ENCODE measurements at places on chromosomes 13 and 19.
A peak's percentile ranks its signal among the peaks of the same experiment; 100 is the strongest.

DNA sequence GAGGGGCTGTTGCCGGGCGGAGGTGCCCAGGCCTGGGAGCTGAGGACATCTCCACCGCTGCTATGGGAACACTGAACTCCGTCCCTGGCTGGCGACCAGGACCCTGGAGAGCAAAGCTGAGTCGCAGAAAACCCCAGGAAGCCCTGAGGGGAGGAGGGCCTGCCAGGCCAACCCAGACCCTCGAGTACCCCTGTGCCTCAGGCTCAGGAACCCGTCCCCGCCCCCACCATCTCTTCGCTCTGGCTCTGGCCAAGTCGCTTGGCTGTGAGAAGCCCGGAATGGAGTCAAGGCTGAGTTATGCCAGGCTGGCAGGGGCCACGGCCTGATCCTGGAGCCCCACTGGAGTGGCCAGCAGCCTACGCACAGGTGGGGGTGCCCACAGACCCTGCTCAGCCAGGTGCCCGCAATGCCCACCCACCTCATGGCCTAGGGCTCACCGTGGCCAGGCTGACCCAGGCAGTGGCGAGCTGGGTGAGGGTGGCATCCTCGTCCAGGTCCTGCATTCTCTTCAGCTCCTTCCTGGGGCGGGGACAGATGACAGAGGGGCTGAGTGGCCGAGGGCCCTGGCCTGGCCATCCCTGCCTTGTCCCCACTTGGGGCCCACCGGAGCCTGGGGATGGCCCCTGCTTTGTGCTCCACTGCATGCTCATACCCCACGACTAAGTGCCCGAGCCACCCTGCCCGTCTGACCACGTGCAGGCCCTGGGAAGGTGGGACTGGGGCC lies 8.5 kb upstream of the CERS1 start:
- DNase-seq, result no peak

DNA sequence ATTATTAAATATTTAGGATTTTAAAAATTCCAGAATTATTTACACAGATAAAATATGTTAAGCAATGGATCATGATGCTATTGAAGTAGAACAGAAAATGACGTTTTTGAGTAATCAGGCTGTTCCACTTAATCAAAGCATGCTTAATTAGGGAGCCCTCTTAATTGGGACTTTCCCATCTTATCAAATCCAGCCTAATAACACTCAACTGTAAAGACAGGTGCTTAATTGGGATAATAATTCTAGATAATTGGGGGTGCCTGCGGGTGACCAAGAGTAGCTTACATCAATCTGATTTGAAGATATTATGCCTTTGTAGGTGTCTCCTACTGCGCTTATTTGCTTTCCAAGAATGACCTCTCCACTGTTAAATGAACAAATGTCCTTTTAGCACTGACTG lies 742.2 kb upstream of the SLITRK6 start:
- DNase-seq, result no peak

DNA sequence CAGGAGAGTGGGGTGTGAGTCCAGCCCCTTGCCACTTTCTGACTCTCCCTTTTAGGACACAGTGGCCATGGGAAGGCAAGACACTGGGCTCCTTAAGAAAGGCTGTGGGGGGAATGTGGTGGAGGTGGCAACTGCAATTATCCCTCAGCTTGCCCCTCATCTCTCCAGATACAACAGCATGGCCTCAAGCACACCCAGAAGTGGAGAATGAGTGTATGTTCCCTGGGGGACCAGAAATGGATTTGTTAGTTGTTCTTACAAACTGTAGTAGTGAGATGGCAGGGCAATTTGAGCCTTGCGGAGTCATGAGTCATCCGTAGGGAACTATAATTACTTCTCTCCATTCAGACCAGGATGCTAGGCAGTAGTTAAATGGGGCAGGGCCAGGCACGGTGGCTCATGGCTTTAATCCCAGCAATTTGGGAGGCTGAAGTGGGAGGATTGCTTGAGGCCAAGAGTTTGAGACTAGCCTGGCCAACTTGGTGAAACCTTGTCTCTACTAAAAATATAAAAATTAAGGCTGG lies 25.6 kb upstream of the CXCL17 start:
- no peak for DNase-seq

DNA sequence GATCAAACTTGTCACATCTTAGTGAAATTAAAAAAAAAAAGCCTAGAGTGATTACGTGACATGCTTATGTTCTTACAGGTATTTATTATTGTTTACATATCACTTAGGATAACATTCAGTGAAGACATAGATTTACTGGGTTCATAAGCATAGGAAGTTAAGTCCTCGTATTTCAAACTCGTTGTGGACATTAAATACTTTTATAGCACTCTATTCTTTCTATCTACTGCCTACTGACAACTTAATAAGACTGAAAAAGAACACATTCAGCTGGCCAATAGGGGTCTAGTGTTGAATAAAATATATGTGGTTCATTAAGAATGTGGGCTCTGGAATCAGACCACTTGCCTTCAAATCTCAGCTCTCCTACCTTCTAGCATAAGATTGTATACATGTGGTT lies 1927.4 kb downstream of the PCDH9 start:
- DNase-seq, result no peak

- peak; percentile 70 for DNase-seq
These were observed 4.3 kb downstream of the FAAP24 start for GRCh38 chr19:32976223-32976805.

DNA sequence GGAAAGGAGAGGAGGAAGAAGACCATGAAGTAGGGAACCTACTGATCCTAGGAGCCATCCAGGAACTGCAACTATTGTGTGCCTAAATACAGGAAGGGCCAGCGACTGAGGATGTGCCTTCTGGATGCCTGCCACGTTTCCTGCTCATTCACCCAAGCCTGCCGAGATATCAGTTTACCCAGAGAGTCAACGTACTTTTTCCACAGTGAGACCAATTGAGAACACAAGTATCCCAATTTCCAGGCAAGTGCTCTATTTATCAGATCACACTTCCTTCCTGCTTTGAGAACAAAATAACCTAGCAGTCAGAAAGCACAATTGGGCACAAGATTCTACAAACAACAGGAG lies 122.4 kb downstream of the AKAP11 start:
- DNase-seq, result no peak

- no peak for DNase-seq
These were observed 157.6 kb downstream of the FOXO1 start for GRCh38 chr13:40508767-40509342.

DNA sequence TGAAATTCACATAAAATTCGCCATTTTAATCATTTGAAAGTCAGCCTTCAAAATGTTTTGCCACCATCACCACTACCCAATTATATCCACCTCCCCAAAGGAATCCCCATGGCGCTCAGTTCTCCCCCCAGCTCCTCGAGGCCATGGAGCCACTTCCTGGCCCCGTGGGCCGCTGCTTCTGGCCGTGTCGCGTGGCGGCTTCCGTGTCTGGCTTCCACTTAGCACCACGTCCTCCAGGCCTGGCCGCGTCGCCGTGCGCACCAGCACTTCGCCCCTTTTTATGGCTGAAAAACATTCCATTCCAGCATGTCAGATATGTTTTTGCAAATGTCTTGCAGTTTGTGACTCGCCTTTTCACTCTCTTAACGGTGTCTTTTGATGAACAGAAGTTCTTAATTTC lies 46.7 kb upstream of the DCUN1D2 start:
- DNase-seq, result peak; percentile 9

GRCh38 chr13:110617321-110618072 lies 2.2 kb downstream of the NAXD start:
- DNase-seq, result peak; percentile 80

DNA sequence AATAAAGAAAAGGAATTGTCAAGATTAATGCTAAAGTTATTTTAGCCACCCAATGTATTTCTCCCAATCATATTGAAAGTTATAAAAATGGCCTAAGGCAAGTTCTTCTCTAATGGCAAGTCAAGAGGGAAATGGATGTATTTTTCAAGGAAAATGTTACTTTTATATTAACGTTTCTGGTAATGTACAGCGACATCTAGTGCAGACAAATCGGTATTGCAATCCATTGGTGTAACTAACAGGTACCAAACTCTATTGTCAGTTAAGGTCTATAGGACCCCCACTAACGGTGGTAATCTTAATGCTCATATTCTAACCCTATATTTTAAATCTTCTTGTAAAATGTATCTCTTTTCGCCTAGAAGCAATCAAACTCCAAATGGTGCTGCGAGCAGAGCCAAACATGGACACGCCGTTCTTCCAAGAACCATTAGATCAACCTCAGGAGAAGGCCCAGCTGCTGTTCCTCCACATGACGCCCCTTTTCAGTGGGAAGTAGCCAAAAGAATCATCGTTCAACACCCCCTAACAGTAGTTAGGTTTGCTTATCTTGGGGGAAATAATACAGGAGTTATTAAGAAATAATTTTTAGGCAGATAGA lies 98.5 kb upstream of the PABPC3 start:
- DNase-seq, result no peak

- no peak for DNase-seq
These were observed 105.5 kb downstream of the KDM4B start for GRCh38 chr19:5074407-5074806.

DNA sequence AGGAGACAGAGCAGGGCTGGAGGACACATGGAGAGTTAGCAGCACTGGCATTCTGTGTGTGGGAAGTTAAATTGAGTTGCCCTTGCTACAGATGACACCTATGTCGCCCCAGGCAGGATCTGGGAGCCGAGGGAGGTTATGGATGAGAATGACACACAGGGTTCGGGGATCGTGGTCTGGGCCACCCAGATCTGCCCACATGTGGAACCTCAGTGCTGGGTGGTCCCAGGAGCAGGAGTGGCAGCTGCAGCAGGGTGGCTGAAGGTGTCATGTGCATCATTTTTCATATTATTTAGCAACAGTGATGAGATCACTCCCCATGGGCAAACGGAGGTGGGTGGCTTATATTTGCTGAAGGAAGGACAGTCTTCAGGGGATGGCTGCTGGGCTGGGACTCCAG lies 3.2 kb downstream of the IL17D start:
- no peak for DNase-seq

- no peak for DNase-seq
These were observed at the start of gene DPF1 for GRCh38 chr19:38224014-38224862. Gene DPF1 (minus strand): TSS chr19:38224222. CDS start chr19:38224142, 80 bp downstream.

DNA sequence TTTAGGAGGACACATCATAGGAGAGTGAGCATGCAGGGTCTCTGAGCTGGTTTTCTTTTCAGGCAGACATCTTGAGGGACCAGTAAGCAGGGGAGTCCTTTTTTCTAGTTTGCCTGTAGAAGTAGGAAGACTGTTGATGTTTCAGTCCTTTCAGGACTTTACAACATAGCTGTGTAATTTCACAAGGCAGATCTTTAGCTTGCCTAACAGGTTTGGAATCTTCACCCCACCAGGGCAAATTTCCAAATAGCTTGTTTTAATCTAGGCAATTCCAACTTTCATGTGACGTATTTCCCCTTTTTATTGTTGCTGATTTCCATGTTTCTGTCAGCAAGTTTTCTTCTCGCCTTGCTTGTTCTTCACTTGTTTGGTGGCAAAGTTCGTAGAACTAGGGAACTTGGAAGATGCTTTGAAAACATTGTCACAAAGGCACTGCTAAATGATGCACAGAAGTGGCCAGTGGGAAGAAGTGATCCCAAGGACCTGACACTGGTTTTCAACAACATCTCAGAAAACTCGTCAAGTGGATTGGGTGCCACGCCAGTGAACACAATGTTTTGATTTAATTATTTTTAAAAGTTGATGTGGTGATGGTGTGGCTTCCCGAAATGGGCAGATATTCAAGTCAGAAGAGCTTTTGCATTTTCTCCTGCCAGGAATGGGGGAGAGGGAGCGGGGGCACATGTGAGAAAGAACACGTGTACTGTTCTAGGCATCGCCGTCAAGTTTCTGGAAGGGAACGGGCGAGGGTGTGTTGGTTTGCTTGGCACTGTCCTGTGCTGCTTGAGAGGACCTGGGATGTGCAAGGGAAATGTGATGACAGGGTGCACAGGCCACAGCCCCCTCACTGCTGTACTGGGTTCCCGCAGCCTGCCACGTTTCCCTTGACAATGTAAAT lies 418.6 kb downstream of the OXGR1 start:
- no peak for DNase-seq

DNA sequence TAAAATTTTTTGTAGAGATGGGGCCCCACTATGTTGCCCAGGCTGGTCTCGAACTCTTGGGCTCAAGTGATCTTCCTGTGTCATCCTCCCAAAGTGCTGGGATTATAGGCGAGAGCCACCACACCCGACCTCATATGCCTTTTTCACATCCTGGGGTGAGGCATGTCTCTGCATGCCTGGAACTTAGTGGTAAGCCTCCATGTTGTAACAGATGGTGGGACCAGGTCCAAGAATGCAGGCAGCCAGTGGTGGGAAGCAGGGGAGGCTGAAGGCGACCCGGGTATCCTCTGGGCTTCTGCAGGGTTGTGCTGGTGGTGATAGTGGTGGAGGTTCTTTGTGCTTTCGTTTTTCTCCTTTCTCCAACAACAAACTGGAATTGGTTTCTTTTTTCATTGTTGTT lies 30.1 kb upstream of the CCDC124 start:
- DNase-seq, result no peak

- no peak for DNase-seq
These were observed 1364.0 kb downstream of the PCDH9 start for GRCh38 chr13:65866138-65866537.

- no peak for DNase-seq
These were observed 31.0 kb downstream of the CRYL1 start for GRCh38 chr13:20494656-20495055.

DNA sequence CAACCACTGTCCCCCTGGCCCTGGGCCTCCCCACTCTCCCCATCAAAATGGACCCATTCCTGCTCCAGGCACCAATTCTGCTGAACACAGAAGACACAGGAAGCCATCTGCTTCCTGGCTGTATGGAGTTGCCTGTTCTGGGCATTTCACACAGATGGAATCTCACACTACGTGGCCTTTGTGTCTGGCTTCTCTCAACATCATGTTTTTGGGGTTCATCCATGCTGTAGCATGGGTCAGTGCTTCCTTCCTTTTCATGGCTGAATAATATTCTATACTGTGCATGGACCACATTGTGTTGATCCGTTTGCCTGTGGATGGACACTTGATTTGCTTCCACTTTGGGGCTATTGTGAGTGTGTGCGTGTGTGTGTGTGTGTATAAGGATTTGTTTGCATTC lies 15.0 kb upstream of the KLF2 start:
- no peak for DNase-seq

DNA sequence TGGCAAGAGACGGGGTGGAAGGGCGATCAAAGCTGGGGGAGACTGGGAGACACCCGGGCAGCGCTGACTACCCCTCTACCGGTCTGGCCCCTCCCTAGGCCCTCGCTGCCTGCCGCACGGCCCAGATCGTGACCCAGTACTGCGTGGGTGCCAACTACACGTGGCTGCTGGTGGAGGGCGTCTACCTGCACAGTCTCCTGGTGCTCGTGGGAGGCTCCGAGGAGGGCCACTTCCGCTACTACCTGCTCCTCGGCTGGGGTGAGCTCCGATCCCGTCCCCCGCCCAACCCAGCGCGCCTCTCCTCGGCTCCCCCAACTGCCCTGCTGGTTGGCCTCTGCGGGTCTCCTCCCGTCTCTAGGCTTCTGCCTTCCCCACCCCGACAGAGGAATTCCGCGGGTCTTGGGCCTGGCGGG lies 8.8 kb downstream of the GIPR start:
- DNase-seq, result peak; percentile 61

DNA sequence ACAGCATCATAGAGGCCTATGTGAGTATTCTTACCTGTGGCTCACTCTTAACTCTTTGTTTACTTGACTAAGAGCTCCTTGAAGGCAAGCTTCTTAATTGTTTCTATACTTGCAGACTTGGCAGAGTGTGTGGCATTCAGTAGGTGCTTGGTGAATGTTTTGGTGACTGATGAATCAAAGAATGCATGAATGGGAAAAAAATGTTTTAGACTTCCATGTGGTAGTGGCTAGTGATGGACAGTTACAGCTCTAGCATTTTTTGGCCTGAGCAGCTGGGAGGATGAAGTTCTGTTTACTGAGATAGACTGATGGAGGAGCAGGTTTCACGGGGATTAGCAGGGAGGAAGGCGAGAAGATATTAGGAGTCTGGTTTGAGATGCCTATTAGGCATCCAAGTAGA lies 13.6 kb downstream of the HAS1 start:
- no peak for DNase-seq

- DNase-seq, result no peak
These were observed 569 bp downstream of the DLEU7 start for GRCh38 chr13:50842990-50843256.
